ENCODE measurements at places on chromosomes 7 and 10.

- DNase-seq = no peak
Measured at GRCh38 chr10:29987471-29987870, 71.9 kb downstream of the JCAD start.

- peak; percentile 36 for DNase-seq
Measured at GRCh38 chr7:38311329-38311937, 38.0 kb upstream of the TARP start.

GRCh38 chr7:135414850-135415439 lies 95.0 kb downstream of the CNOT4 start:
- peak; percentile 69 for DNase-seq

DNA sequence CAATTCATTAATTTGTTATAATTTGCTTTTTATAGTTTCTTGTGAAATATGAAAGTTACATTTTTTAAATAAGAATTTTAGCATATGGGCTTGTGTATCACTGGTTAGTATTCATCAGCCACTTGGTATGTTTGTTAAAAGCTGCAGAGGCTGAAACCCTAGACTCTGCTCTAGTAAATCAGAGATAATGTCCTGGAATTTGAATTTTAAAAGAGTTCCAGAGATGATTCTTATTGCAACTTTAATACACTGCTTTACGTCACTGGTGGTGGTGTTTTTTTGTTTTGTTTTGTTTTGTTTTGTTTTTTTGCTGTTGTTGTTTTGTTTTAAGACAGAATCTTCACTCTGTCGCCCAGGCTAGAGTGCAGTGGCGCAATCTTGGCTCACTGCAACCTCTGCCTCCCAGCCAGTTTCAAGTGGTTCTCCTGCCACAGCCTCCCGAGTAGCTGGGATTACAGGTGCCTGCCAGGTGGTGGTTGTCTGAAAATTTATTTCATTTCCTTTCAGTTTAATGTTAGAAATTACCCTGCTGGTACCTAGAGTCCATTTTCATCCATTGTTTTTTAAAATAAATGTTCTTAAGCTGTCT lies 43.8 kb downstream of the PTPN12 start:
- no peak for DNase-seq

GRCh38 chr10:3068201-3068967 lies 1.0 kb downstream of the PFKP start:
- DNase-seq = peak; percentile 48

DNA sequence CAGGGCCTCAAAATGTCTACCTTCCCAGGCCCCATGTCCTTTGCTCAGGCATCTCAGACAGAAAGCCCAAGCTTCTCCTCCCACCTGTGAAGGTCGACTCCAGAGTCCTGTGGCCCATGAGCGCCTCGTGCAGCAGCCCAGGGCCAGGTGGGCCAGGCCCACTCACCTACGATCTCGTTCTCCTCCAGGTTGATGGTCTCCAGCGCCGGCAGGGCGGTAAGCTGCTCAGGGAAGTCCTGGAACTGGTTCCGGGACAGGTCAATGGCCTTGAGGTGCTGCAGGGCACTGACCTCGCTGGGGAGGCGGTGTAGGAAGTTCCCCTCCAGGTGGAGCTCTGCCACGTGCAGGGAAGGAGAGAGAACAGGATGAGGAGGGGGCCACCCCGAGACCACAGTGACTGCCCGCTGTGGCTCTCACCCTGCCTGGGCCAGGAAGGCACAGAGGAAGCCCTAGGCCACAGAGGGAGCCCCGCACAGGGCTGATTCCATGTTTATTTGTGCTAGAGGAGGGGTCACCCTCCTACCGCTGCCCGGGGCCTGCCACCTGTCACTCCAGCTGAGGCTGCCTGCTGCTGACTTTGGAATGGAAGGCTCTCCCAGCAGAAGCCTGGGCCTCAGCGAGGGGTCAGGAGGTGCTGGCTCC lies 40.0 kb upstream of the NPFFR1 start:
- DNase-seq = peak; percentile 55

GRCh38 chr7:10924370-10924769 lies 49.3 kb upstream of the PHF14 start:
- no peak for DNase-seq

DNA sequence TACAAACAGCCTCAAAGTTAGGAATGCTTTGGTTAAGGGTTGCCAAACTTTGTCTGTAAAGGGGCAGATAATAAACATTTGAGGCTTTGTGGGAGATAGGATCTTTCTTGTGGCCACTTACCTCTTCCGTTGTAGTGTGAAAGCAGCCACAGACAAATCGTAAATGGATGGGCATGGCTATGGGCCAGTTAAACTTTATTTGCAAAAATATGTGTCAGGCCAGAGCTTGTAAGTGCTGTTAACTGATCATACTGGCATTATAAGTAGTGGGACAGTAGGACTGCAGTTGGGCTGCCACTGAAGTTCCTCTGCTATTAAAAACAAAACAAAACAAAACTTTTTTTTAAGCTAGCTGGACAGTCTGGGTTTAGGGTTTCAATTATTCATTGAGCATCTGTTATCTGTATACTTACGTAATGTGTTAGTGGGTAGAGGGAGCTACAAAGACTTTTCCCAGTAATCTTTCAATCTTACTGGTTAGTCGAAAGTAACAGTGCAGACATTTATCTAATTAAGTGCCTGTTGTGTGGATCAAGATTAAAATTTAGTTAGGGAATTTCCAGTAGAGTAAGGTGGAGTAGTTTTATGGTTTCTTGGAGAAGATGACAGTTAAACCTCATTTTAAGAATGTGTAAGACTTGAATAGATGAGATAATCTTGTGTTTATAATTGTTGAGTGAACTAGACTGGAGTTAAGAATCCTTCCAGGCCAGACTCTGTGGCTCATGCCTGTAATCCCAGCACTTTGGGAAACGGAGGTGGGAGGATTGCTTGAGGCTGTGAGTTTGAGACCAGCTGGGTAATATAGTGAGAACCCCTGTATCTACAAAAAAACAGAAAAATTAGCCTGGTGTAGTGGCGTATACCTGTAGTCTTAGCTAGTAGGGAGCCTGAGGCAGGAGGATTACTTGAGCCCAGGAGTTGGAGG lies 100.1 kb downstream of the BTRC start:
- DNase-seq = no peak

GRCh38 chr10:71300555-71301370 lies 18.3 kb upstream of the SLC29A3 start:
- DNase-seq = no peak

- no peak for DNase-seq
Measured at GRCh38 chr7:69756235-69756634, 158.0 kb downstream of the AUTS2 start.

DNA sequence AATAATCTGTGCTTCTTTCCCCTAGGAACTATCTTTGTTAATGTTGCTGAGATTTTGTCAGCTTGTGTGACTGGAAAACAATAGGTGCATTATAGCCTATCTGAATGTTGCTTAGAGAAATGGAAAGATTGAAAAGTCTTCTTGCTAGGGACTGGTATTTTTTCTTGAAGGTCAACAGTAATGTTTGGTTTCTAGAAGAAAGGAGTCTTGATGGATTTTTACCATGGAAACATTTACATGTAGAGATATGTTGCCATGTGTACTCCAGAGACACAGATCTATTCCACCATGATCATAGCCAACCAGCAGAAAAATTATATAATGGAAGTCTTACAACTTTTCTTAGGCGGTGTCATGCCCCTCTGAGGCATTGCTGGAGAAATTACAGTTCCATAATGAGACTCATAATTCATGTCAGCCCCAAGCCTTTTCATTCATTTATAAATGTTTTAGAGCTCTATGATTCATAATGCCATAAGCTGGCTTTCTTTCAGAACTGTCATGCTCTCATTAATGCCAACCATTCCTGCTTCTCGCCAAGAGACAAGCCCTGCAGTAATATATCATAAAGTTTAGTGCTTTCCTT lies 175.1 kb upstream of the PTPRZ1 start:
- DNase-seq = no peak

DNA sequence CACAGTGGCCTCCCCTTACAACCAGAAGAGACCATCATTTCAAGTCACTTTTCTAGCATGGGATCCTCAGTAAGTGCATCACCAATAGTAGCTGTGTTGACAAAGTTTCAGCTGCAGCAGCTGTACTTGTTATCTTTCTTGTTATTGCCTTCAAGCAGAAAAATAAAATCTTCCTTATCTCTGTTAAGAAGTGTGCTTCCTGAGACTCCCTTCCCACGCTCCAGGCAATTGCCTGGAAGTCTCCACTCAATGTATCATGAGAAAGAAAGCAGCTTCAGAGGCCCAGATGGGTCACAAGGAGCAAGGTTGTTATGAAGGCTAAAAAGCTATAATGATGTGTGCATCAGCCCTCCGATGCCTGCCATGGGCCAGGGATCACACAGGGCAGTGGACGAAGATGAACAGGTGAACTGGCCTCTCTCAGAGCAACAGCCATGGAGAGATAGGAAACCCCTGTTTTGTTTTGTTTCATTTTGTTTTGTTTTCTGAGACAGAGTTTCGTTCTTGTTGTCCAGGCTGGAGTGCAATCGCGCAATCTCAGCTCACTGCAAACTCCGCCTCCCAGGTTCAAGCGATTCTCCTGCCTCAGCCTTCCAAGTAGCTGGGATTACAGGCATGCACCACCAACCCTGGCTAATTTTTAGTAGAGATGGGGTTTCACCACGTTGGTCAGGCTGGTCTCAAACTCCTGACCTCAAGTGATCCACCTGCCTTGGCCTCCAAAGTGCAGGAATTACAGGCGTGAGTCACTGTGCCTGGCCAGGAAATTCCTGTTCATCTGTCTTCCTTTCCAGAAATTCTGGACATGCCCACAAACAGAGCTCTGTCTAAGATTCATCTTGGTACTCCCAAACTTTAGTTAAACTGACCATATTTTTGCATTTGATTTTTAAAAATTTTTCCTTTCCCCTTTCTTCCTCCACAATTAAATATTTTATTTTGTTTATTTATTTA lies 340.5 kb downstream of the TNS3 start:
- DNase-seq = no peak

GRCh38 chr7:128137181-128137580 lies 103.9 kb upstream of the LEP start:
- DNase-seq = no peak

DNA sequence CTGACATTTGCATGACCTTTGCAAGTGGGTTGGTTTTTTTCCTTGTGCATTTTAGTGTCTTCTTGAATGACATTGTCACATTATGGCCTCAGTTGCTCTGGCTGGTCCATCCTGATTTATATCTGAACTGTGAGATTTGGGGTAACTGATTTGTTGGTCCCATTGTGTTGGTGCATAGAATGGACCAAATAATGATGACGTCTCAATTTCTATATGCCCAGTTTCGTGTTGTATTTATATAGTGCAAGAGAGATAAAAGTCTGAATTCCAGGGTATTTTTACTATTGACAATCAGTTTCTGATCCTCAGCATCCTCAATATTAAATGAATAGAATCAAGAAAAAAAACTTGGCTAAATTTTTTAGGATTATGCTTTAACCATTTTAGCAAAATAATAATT lies 281.8 kb downstream of the HDAC9 start:
- DNase-seq = no peak

- DNase-seq = no peak
Measured at GRCh38 chr7:85713171-85713570, 526.3 kb upstream of the SEMA3D start.

- DNase-seq = no peak
Measured at GRCh38 chr7:47807126-47807525, 141.1 kb downstream of the PKD1L1 start.

- no peak for DNase-seq
Measured at GRCh38 chr7:84612981-84613681, 418.5 kb upstream of the SEMA3A start.

DNA sequence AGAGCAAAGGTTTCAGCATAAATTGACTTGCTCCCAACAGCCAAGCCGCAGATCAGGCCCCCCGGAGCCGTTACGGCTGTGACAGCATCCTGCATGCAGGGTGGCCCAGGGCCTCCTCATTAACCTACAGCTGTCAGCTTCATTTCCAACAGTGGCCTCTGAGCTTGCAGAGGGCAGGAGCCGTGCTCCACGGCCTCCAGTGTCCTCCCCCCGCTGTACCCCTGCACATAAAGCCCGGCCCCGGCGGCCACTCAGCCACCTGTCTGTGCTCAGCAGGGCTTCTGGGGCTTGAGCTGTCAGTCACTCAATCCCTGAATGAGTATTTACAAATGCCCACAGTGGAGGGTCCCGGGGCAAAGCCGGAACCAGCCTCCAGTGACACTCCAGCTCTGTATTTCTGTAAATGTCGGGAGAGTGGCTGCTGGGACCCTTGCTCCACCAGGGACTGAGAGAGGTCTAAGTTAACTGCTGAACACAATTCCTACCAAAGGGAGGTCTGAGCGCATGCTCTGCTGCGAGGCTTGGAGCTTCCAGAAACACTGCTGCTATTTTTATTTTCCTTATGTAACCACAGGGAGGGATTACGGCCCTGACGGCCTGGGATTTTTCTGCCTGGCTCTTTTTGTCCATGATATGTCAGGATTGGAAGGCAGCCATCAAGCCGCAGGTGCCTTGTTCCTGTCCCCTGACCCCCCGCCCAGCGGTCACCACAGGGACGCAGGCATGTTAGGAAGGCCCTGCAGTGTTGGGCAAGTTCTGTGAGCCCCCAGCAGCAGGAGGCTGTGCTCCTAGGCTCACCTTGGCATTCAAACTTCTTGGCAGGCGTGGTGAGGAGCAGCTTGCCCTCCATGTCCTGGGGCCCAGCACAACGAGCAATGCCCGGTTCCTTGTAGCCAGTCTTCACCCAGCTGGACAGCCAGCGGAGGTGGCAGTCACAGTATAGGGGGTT lies 165.0 kb downstream of the SLIT1 start:
- no peak for DNase-seq

- DNase-seq = no peak
Measured at GRCh38 chr10:22246680-22247391, 29.0 kb upstream of the EBLN1 start.

GRCh38 chr10:23340354-23340753 lies 4.2 kb downstream of the C10orf67 start:
- no peak for DNase-seq

- DNase-seq = no peak
Measured at GRCh38 chr7:81159402-81159801, 240.6 kb upstream of the SEMA3C start.

GRCh38 chr7:11430112-11430511 lies 401.9 kb downstream of the THSD7A start:
- DNase-seq = no peak

GRCh38 chr10:129929343-129930292 lies 34.5 kb downstream of the EBF3 start:
- peak; percentile 45 for DNase-seq

DNA sequence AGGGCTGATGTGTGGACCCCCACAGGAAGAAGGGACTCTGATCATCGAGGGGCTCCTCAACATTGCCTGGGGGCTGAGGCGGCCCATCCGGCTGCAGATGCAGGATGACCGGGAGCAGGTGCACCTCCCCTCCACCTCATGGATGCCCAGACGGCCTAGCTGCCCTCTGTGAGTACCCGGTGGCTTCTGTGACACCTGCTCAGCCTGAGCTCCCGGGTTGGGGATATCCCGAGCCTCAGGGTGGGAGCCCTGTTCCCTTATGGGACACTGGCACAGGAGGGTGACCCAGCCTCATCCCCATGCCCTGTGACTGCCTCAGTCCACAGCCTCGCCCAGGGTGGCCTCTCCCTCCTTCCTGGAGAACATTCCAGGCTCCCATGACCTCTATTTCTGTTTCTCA lies 3.9 kb upstream of the DEPP1 start:
- no peak for DNase-seq

DNA sequence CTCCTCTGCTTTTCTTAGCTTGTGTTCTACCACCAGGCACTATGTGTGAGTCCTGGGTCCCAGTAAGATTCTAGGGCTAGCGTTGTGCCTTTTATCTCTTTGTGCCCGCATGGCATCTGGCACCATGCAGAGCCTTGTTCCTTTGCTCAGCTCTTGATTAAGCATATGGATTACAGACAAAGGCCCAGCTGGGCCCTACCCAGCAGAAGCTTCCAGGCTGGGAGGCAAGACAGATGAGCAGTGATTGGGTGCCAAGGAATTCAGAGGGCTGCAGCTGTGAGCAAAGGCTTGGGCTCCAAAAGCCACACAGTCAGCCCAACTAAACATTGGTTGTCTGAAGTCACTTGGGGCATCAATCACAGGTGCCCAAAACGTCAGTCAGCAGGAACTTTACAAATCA lies 2.0 kb downstream of the ACSM6 start:
- DNase-seq = no peak
